ENCODE measurements at places on chromosomes 11 and 22. TPM values are rescaled to one million over a fixed set of nuclear protein-coding genes. Genes with fewer than 3 reads are reported as not detected.

Gene UEVLD
- total RNA-seq = 20.4 TPM

Gene PGA5
- not detected for total RNA-seq

Gene OR51B5
- total RNA-seq = 2.3 TPM

Gene AGBL2
- total RNA-seq = 4.4 TPM

Gene DDT
- total RNA-seq = 293 TPM
